ENCODE measurements at places on chromosomes 2 and 18.

DNA sequence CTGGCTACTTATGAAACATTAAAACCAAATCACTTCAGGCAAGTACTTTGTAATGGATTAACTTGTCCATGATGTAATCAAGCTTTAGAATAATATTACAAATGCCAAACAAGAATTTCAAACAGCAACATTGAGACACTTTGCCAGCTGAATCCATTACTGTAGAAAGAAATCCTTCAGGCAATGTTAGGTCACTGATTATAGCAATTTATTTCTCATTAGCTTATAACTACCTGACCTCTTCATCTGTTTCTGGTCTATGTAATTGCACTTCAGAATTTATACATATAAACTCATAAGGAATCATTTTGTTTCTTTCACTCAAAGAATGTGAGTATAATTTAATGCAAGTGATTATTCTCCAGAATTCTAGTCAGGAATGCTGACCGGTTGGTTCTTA lies 692.6 kb upstream of the TMEFF2 start:
- DNase-seq = no peak

DNA sequence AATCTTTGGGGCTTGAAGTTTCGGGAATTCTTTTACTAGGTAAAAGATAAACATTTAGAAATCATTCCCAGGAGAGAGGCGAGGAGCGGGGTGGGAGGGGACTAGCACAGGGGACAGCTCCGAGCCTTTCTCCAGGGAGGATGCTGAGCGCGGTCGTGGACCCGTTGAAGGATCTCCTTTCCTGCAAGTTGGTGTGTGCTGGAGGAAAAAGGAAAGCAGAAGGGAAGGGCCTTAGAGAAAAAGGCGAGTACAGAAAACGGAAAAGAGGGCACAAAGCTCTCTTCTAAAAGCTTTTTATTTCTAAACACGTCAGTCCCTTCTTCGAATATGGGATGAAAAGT lies 640 bp downstream of the SLC39A6 start:
- DNase-seq = no peak

DNA sequence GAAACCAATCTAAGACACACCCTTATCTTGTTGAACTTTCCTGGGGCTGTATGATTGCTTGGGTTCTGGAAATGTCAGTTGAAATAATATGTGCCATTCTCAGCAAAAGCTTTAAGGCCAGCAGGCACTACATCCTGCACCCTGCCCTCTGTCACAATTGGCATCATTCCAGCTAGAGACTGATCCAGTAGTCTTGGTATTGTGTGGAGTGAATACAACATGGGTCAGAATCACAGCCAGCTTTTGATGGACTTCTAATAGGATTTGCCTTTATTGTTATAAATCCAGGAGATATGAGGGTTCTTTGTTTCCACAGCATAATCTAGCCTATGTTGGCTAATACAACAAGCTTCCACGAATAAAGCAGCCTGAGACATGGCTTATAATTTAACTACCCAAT lies 617.0 kb upstream of the CDH2 start:
- no peak for DNase-seq

DNA sequence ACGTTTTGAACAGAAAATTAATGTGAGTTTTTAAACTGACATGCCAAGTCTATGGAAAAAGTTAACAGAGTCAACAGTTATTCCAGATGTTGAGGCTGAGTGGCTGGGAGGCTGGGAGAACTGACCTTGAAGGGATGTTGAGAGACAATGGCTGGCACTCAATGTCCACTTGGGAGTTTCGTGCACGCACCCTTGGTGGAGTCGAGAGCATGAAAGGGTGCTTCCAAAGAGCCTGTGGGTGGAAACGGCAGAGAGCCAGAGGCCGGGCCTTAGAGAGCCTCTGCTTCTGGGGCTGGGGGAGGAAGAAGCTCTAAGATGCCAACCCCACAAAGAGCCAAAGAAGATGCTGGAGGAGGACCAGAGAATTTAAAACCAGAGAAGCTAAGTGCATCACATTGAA lies 63.4 kb upstream of the L3MBTL4 start:
- DNase-seq = no peak

DNA sequence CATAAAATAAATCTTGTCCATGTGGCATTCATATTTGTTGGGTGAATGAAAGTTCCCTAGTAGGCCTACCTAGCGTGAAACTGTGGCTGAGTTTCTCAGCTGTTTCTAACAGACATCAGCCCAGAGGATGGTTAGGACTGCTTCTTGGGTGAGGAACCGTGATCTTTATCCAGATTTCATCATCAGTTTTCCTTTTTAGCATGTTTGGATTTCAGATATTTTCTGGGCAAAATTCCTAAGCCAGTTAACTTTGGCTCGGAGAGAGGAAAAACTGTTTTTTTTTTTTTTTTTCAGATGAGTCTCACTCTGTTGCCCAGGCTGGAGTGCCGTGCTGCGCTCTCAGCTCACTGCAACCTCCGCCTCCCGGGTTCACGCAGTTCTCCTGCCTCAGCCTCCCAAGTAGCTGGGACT lies 53.5 kb downstream of the DGKD start:
- DNase-seq = no peak
